ELF-1 (cell line): ENCODE measurements at places on chromosomes 2 and 18.

GRCh38 chr2:200761266-200761665 lies 50.4 kb upstream of the BZW1 start:
- no peak for DNase-seq

DNA sequence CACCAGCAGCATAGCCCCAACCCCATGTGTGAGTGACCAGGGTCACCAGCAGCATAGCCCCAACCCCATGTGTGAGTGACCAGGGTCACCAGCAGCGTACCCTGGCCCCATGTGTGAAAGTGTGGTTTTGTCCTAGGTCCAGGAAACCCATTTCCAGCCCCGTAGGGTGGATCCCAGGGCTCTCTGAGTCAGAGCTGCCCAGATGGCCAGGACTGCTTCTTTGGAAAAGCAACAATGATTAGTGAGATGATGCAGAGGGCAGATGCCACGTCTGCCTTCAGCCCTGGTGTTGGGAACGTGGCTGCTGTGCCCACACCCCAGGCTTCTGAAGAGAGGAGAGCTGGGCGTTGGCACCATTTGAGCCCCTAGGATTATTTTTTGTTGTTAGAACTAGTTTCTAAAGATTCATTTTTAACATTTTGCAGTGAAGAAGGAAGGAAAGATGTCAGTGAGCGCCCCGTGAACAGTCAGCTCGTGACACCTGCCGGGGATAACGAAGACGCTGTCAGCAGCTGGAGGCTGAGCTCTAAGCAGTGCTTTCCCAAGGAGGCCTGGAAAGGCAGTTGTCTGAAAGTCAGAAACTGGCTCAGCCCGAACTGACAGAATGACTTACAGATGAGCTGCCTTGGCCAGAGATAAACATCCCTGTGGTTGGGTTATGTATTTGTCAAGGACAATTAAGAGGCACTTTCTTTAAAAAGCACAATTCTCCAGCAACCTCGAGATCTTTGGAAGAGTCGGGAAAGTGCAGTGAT lies 32.1 kb upstream of the KCNG2 start:
- DNase-seq: no peak

- DNase-seq: no peak
Observed at GRCh38 chr2:156430236-156430979, 5.8 kb upstream of the GPD2 start.

- peak; percentile 18 for DNase-seq
Observed at GRCh38 chr2:241456546-241456945, 51.8 kb downstream of the STK25 start.

GRCh38 chr2:129006135-129006886 lies 687.6 kb upstream of the HS6ST1 start:
- DNase-seq: no peak

GRCh38 chr2:240292035-240292574 lies 143.4 kb upstream of the GPC1 start:
- DNase-seq: no peak

DNA sequence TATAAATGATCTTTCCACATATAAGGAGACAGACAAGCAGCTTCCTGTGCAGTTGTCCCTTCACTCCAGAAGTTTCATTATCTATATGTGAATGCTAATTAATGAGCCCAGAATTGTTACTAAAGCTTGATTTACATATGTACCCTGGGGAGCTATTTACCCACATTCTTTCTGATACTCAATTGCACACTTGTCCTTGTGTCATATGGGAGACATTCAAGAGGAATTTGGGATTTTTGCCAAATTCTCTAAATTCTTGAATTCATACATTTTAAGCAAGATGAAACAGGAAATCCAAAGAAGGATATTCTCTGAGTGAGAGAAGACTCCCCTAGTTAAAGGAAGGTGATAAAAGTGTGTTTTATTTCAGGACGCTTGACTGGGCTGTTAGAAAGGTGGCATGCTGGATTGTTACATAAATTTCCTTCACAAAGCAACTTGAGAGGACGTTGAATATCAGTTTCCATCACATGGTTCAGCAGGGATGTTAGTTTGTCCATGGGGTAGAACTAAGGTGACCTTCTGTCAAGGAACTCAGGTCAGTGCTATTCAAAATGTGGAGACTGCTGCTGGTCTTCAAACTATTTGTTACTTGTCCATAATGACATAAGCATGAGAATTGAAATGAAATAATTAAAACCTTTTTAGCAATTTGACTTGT lies 368.2 kb downstream of the IRS1 start:
- no peak for DNase-seq

DNA sequence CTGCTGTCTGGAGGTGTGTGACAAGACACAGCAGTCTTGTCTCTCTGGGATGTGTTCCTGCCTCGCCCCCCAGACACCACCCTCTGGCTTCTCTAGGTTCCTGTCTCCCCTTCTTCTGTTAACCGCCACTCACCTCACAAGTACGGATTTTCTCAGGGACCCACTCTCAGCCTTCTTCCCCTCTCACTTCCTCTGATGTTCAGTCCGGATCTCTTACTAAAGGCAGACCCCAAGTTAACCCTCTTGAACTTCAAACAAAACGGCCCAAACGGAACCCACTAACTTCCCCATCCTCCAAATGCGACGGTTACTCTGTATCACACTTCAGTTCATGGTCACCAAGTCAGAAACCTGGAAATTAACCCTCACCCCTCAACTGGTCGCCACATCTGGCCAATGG lies 32.0 kb downstream of the B4GALT6 start:
- DNase-seq: no peak

- DNase-seq: no peak
Observed at GRCh38 chr2:71669628-71670429, 216.5 kb downstream of the DYSF start.
